GM13976 (cell line): ENCODE measurements at places on chromosomes 7 and 10.

DNA sequence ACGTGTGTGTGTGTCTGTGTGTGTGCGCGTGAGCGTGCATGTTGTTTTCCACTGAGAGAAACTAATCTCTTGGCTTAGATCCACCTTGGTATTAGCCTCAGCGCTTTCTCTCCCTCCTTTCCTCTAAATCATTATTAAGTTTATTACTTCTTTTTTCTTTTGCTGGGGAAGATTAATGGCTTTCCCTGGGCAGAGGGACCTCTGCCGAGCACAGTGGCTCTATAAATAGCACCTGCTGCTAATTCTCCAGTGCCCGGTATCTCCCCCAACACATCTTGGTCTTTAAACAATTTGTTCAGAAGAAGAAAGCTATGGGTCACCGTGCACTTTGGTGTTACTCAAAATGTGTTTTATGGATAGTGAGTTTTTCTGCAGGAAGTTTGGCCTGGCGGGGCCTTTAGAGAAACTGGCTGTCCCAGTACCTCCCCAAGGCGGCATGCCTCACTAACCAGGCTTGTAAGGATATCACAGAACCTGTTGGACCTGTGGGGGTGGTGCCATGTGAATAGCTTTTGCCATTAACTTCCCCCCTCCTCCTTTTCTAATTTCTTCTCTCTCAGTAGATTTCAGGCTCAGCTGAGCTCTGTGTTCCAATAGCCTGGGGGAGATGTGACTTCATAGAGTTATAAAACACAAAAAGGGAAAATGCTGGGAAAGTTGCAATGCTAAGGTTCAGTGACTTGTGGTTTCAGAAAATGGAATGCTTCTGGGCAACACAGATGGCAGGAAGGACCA lies 70.1 kb upstream of the RAB11FIP2 start:
- DNase-seq = no peak

GRCh38 chr10:77264527-77264926 lies 373.1 kb downstream of the KCNMA1 start:
- no peak for DNase-seq

DNA sequence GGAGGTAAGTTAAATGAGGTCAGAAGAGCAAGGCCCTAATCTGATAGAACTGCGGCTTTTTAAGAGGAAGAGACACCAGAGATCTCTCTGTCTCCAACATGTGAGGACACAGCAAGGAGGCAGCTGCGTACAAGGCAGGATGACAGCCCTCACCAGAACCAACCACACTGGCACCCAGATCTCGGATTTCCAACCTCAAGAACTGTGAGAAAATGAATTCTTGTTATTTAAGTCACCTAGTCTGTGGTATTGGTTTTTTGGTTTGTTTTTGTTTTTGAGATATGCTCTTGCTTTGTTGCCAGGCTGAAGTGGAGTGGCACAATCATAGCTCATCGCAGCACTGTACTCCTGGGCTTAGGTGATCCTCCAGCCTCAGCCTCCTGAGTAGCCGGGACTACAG lies 127.2 kb downstream of the DLG5 start:
- DNase-seq = no peak

DNA sequence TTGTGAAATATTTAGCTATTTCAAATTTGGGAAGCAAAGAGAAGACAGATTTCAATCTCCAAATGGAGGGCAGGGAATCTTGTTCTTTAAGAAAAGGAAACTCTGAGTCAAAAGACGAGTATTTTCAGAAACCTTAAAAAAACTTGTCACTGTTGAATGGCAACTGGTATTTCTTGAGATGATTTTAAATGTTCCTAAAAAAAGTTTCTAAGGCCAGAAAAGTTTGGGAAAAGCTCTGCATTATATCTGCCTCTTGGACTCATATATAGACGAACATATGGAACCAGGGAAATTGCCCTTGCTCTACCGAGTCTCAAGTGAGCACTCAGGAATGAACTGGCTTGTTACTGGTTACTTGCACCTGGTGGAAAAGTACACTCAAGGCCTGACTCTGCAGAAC lies 69.5 kb downstream of the ADAM22 start:
- no peak for DNase-seq

- DNase-seq = no peak
These were observed 101.6 kb upstream of the SP4 start for GRCh38 chr7:21326241-21326640.

GRCh38 chr7:97772045-97772901 lies 40.4 kb downstream of the TAC1 start:
- DNase-seq = no peak

GRCh38 chr10:119414081-119414611 lies 128.4 kb downstream of the RGS10 start:
- no peak for DNase-seq

GRCh38 chr10:89153971-89154370 lies 53.1 kb downstream of the CH25H start:
- DNase-seq = no peak

DNA sequence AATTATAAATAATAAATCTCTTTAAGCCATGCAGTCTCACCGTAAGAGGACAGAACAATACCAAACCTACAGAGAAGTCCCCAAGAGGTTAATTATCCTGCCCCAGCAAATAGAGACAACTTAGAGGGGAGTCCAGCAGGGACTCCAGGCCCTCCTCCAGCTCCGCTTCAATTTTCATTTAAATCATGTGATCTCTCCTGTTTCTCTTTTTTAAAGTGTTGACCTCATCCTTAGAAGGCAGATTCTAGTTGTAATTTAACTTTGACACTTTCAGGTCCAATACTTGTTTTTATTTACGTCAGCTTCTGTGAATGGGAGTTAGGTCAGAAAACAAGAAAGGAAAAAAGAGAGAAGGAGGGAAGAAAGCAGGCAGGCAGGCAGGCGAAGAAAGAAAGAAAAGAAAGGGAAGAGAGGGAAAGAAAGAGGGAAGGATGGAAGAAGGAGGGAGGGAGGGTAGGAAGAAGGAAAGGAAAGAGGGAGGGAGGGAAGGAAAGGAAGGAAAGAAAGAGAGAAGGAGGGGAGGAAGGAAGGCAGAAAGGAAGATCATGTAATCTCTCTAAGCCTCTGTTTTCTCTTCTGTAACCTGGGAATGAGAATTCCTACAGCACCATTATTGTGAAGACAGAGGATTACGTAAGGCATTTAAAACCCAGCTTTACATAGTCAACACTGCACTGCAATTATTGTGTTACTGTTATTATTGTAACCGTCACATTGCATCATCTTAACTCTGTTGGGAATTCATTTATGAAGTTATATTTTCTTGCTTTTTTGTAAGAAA lies 227.7 kb downstream of the SKIDA1 start:
- DNase-seq = no peak

GRCh38 chr10:4686644-4686996 lies 139.4 kb upstream of the AKR1E2 start:
- peak; percentile 21 for DNase-seq

DNA sequence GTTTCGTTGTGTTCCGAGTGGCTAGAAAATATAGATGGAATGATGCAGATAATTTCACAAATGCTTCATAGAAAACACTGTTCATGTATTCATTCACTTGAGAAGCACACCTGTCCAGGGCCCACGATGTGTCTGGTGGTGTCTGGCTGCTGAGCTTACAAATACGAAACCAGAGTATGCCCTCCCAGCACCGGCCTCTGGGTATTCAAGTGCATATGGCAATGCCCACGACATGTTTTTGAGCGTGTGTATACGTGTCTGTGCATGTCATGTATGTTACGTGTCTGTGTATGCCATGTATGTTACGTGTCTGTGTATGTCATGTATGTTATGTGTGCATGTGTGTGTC lies 37.9 kb downstream of the IL2RA start:
- DNase-seq = no peak

DNA sequence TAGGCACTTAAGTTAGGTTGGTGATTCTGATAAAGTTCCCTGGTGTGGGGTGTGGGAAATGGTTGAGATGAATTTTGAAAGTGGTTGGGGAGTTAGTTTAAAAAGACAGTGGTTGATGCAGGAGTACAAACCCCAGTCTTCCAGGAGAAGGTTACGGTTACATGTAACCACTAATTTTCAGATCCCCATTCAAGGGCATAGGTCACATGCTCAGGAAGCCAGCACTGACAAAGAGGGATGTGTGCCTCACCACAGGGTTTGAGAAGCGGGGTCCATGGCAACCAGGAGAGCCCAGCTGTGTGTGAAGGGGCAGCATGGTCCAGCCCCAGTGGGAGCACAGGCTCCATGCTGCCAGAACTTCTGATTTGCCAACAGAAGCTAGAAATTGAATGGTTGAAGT lies 144.2 kb downstream of the MDFIC start:
- DNase-seq = no peak

GRCh38 chr7:85004402-85004801 lies 182.5 kb downstream of the SEMA3D start:
- no peak for DNase-seq

- no peak for DNase-seq
These were observed 95.3 kb downstream of the WDR11 start for GRCh38 chr10:120946497-120946896.

DNA sequence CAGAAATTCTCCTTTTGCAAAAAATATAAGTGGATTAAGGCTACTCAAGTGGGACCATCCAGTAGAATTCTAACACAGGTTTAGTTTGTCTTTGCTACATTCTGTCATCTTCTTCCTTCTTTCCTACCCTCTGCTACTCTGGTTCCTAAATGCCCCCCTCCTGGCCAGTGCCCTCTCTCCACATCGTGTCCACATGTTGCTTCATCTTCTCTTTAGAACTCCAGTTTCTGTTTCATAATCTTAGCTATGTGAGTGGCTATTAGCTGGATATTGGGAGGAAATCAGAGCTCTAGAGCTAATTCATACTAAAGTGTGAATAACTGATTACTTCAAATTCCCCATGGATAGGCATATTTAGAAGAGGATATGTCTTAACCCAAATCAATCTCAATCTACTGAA lies 528.5 kb downstream of the LRMDA start:
- no peak for DNase-seq

- no peak for DNase-seq
These were observed 29.3 kb downstream of the DOCK4 start for GRCh38 chr7:112176693-112177415.

- DNase-seq = no peak
These were observed 1.7 kb upstream of the CFAP43 start for GRCh38 chr10:104233817-104234216.

DNA sequence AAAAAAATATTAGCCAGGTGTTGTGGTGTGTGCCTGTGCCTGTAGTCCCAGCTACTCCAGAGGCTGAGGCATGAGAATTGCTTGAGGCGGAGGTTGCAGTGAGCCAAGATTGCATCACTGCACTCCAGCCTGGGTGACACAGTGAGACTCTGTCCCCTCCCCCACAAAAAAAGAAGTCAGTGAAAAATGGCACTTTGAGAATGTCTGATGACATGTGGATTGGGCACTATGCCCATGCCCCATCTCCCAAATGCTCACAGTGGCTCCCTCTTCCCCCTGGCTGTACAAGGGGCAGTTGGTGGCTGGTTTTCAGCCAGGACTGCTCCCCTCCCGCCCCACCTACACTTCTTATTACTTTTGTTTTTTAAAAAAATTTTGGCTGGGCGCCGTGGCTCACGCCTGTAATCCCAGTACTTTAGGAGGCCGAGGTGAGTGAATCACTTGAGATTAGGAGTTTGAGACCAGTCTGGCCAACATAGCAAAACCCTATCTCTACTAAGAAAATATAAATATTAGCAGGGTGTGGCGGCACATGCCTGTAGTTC lies 26.1 kb downstream of the IL15RA start:
- no peak for DNase-seq

- DNase-seq = no peak
These were observed 74.0 kb downstream of the BMPER start for GRCh38 chr7:33979300-33979806.

GRCh38 chr7:66571568-66571967 lies 57.1 kb upstream of the KCTD7 start:
- no peak for DNase-seq

DNA sequence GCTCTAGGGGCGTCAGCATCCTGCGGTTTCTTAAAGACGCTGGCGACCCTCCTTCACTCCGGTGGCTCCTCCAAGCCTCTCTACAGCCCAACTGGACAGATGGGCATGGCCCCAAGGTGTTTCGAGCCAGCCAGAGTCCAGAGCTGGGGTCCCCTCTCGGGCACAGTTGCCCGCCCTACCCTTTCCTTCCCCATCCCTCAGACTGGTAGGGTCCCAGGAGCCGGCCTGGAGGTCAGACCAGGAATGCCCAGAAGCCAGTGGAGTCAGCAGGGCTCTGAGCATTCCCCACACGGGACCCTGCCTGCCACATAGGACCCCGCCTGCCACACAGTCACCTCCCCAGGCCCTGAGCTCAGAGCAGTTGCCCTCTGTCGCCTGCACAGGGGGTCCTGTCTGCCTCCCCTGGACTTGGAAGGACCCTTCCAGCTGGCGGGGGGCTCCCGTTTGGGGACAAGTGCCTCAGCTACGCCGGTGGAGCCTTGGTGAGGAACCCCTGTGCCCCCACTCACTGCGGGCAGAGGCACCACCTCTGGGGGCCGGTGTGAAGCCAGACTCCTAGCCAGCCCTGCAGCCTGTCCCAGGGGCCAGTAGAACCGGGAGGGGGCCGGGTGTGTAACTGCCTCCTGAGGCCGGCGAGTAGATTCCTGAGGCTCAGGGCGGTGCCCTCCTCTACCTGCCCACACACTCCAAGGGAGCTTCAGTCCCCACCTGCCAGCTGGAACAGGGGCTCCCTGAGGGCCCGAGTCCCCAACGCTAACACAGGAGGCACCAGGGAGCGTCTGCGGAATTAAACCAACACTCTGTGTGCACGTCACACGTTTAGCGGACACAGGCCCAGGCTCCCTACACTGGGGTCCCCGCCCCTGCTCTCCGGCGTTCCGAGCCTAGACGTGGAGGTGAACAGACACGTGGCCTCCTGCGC lies 19.4 kb upstream of the PDGFA start:
- no peak for DNase-seq

DNA sequence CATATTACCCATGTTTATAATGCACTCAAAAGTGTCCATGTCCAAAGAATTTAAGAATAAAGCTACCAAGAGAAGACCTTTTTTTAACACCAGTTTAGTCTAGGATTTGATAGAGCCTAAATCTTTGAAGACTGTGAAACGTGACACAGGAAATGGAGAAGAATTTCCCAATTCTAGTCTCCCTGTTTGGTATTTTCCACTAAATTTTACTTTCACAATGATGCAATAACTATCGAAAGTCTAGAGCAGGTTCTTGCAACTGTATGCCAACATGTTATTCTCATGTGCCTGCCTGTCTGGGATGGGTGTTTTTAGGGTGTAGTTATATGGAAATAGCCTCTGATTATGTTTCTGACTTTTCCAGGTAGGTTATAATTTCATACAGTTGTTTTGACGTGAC lies 6.9 kb upstream of the MXI1 start:
- DNase-seq = no peak

DNA sequence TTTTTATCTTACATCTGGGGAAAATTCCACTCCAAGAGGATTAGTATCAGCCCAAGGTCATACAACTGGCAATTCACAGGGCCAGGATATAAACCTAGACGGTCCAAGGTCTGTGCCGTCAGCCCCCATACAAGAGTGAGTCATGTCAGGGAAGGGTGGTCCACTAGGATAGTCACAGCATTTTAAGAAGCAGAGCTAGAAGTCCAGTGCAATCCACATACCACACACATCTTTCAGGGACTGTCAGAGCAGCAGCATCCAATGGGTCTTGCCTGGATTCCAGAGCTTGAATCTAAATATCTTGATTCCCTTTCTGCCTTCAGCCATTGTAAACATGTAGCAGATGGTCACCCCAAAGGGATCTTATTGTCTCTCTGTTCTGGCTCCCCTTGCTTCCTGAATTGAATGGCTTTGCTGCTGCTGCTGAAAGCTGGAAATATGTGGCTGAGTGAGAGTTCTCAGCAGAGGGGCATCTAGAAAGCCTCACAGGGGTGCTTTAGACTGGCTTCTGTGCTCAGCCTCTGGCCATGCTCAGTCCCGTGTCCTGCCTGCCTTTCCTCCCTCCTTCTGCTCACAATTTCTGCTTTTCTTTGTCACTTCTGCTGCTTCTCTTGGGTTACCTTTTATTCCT lies 9.9 kb upstream of the OR6V1 start:
- no peak for DNase-seq

GRCh38 chr10:103125323-103126267 lies 67.5 kb downstream of the NT5C2 start:
- DNase-seq = peak; percentile 50
